Eye (tissue), 1 donor: ENCODE measurements at places on chromosomes 7 and 10.

- no peak for DNase-seq
Measured at GRCh38 chr10:49323171-49323895, 24.4 kb downstream of the C10orf71 start.

GRCh38 chr10:30183055-30183402, 123.6 kb upstream of the JCAD start:
- DNase-seq = no peak

DNA sequence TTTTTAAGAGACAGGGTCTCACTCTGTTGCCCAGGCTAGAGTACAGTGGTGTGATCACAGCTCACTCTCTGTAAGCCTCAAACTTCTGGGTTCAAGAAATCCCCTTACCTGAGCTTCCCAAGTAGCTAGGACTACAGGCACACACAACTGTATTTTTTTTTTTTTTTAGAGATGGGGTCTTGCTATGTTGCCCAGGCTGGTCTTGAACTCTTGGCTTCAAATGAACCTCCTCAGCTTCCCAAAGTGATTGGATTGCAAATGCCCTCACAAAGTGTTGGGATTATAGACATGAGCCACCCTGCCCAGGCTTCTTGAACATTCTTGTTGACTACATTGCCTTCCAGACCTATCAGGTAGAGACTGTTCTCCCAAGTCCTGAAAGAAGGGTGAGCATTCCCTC, 72.6 kb downstream of the WNT2 start:
- DNase-seq = no peak

DNA sequence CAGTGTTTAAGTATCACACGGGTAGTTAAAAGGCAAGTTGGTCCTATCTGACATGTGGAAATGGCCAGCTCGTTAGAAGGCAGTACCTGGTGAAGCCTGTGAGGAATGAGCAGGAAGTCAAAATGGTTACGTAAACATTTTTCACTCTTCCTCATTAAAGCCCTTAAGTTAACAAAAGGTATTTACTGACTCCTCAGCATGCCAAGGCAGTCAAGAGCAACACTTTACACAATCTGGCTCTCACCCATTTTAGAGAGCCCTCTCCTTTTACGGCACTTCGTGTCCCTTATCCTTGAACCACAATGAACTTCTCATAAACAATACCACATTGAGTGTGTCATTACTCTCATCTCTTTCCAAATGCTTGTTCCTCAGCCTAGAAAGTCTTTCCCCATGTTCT, 11.0 kb upstream of the RSBN1L start:
- DNase-seq = no peak
